ENCODE measurements at places on chromosomes 2 and 18.

DNA sequence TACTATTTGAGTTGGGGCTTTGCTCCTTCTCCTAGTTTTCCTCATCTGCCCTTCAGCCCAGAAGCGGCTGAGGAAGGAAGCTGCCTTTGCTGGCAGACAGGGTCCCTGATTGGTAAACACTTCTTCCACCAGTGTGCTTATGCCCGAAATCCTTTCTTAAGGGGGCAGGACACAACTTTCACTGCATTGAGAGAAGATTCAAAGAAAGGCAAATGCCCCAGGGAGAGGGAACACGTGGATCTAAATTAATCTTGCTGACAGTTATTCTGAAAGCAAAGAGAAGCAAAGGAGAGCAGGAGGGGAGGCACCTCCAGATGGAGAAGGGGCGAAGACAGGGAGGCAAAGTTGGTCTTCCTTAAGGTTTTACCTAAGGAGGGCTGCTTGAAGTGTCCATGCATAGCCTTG is 92.1 kb upstream of the EFEMP1 start:
- DNase-seq = no peak

DNA sequence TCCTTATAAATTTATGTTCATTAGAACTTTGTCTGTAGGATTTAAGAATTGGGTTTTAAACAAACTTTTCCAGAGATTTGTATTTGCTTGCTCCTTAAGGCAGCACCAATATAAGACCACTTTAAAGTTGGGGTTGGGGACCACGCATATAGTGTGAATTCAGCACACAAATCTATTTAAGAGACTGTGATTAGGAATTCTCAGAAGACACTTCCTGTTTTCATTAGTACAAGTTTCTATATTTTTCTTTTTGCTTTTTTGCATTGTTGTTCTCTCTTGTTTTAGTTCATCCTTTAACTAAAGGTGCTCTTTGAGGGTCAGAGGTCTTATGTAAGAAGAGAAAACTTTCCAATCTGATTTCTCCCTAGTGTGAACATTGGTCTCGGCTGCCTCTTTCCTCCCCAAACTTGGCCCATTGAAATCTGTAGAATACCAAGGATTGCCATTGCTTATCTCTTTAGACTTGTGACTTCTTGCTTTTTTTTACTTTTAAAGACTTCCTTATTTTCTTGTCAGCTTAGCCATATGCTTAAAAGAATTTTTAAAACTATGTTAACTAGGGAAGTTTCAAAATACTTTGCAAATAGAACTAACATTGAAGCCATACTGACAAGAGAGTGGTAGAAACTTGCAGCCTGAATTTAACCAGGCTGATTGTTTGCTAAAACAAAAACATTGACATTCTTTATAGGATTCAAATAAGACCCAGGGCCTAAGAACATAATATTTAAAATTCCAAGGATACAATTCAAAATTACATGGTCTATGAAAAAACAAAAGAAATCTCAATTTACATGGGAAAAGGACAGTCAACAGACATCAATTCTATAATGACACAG is 264.1 kb upstream of the FN1 start:
- DNase-seq = no peak

- DNase-seq = no peak
Measured at GRCh38 chr2:84749442-84749841, 131.4 kb downstream of the TRABD2A start.

DNA sequence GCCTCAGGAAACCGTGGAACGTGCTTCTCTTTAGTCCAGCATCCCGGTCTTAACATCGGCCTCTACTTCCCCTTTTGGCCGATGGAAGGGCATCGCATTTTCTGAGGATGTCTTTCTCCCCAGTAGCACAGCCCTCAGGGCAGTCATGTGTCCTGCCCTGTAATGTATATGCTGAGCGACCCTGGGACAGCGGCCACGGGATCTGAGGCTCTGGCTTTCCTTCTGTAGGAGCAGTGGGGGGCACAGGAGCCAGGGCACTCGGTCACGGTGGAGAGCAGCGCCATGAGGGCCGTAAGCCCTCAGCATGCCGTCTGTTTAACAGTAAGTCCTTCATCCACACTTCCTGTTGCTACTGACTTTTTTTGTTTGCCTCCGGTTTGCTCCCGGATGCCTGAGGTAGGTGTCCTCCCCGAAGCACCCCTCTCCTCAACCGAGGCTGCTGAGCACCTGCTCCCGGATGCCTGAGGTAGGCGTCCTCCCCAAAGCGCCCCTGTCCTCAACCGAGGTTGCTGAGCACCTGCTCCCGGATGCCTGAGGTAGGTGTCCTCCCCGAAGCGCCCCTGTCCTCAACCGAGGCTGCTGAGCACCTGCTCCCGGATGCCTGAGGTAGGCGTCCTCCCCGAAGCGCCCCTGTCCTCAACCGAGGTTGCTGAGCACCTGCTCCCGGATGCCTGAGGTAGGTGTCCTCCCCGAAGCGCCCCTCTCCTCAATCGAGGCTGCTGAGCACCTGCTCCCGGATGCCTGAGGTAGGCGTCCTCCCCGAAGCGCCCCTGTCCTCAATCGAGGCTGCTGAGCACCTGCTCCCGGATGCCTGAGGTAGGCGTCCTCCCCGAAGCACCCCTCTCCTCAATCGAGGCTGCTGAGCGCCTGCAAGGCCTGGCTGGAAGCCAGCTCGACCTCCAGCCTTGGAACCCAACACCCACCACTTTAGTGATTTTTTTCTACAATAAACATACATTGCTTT is 169.3 kb downstream of the HDAC4 start:
- no peak for DNase-seq

DNA sequence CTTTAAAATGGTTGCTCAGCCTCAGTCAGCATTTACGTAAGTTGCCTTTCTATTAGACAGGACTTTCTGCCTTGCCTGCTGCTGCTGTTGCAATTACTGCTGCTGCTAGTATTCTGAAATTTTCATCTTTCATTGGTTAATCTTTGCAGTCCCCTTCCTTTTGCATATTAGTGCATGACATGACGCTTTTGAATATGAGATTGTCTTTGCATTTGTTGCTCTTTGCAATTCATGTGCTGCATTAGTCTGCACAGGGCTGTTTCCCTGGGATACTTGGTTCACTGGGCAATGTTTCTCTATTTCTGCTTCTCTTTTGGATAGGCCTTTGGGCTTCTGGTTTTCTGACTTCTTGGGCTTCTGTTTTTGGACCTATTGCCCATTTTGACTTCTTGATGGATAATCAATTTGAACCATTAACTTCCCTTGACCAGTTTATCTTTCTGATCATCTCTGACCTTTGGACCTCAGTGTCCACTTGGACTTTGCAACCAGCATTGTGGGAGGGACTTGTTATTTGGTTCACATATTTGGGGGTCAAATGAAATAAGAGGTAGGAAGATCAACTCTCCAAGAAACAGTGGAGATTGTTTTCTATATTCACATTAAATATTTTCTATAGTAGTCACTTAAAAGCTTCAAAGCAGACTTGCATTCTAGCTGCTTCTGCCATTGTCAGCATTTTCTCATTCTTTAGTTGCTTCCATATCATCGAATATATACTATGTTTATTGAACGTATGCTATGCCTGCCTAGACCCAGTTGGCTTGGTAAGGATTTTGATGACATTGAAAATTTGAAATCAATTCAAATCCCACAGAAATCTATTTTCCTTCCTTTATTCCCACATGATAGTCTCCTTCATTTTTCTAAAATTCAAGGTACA is 12.5 kb upstream of the BUB1 start:
- no peak for DNase-seq

- DNase-seq = no peak
Measured at GRCh38 chr2:111626037-111626864, 257.7 kb downstream of the ANAPC1 start.

GRCh38 chr2:72539071-72539552 is 286.7 kb downstream of the EXOC6B start:
- no peak for DNase-seq

DNA sequence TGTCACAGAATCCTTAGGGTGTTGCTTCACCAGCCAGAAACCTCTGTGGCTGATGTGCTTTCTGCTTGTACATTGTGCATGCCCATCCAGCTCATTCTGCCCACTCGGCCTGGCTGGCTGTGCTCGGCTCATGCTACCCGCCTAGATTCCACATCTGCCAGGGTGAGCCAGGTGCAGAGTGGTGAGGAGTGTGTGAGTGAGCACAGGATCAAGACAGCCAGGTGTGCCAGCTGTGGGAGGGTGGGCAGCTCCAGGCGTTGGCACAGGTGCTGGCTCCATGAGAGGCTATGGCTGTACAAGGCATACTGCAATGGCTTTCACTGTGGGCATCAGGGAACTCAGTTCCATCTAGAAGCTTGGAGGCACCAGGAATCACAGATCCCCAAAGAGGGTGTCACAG is 1321.8 kb upstream of the CRIM1 start:
- DNase-seq = no peak

- DNase-seq = no peak
Measured at GRCh38 chr2:77192811-77193289, 329.3 kb downstream of the LRRTM4 start.

GRCh38 chr2:152858594-152859265 is 140.3 kb downstream of the ARL6IP6 start:
- no peak for DNase-seq

DNA sequence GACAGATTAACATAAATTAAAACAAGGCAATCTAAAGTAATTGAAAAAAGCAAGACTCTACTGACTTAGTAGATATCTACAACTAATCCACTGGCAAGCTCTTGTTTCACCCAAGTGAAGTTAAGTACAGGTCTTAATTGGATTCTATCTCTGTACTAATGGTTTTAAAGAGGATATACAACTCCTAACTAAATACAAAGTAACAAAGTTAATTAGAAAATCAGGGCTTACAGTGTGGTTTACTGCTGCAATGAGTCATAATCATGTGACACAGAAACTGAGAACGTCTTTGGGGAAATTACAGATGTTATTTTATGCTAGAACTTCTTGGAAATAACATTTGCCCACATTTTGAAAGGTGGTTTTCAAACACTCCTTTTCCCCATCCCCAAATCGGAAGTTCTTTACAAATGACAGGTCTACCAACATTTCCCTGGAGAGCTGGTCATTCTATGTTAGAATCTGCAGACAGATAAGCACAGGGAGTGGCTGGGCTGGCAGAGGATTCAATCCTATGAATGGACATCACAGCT is 245.3 kb downstream of the STK39 start:
- peak; percentile 14 for DNase-seq

DNA sequence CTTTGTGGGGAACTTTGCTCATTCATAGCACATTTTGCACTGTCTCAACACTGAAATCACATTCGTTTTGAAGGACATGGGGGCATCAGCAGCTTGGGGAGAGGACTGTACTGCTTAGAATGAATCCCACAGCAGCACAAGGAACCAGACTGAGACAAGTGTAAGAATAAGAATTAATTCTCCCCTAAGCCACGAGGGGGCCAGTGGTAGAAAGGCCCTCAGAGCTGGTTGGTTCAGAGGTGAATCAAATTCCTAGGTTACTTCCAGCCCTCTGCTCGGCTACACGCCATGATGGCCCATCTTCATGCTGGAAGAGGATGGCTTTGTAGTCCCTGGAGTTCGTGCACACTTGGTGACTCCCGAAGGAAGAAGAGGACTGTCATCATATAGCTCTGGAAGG is 12.0 kb upstream of the MC5R start:
- DNase-seq = no peak

DNA sequence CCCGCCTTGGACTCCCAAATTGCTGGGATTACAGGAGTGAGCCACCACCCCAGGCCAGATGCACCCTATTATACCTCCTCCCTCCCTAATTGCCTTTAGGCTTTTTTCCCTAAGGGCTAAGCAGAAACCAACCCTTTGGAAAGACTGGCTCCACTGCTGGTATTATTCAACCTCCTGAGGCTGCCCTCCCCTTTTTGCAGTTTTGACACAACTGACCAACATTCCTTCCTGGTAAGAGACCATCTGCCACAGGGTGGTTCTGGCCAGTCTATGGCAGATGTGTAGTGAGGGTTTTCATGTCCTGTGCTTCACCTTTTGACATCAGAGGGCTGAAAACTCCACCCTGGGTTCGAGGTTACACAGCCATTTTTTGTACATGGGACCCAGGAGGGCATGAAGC is 1785.3 kb upstream of the CELF4 start:
- no peak for DNase-seq

DNA sequence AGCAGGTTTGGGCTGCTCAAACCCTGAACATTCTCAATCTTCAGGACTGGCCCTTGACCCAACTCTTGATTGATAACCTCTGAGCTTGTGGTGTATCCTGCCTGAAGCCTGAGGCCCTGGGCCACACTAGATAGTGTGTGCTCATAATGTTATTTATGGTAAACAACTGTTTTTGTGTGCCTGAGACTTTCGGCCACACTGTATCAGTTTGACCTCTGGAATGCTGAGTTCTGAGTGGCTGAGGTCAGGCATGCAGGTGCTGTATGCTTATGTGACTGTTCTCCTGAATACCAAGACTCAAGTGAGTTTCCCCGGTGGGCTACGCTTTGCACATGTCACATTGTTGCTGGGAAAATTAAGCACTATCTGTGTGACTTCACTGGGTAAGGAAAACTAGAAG is 82.2 kb upstream of the RMP24 start:
- no peak for DNase-seq

- no peak for DNase-seq
Measured at GRCh38 chr2:134670955-134671354, 47.8 kb downstream of the TMEM163 start.

DNA sequence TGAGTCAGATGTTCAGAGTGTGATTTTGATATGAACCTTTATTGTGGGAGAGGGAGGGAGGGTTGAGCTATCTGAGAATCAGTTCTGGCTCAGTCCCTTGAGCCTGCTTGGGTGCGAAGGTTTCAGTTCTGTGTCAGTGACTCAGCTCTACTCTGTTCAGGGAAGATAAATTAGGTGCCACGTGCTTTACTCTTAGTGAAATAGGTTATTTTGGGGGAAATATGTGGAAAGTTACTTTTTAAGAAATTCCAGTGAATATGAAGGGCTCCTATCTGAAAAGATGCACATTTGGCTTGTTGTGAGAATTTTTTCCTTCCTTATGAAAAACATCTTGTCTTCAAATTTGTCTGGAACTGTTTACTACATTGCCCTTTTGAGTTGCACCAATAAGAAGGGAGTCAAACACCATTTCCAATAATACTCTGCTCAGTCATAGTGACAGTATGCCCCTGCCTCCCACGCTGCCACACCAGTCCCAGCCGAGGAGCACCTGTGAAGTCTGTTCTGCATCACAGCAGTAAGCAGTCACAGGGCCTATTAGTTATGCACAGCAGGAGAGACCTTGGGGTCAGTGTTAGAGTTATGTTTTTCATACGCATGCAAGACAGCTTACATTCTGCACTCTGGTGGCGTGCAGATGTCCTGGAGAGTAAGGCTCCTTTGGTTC is 32.8 kb upstream of the DNAH7 start:
- no peak for DNase-seq

DNA sequence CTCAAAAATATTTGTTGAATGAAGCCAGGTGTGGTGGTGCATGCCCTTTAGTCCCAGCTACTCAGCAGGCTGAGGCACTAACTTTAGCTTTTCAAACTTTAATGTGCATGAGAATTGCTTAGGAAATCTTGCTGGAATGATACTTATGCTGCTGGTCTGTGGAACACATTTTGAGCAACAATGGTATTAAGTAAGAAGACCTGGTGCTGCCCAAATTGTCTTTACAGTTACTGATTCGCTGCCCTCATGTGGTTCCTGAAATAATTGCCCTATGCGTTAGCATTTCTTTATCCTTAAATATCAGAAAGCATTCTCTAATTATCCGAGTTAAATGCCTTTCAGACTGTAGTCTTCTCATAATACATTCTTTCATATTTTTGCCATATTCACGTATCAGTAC is 76.0 kb upstream of the SESTD1 start:
- peak; percentile 9 for DNase-seq

- DNase-seq = no peak
Measured at GRCh38 chr18:48441405-48441881, 32.3 kb upstream of the ZBTB7C start.

GRCh38 chr2:236863729-236864126 is 222.0 kb upstream of the COPS8 start:
- no peak for DNase-seq

GRCh38 chr2:68766376-68766845 is 31.8 kb downstream of the ARHGAP25 start:
- no peak for DNase-seq
